SK-MEL-5 (cell line): ENCODE measurements at places on chromosomes 7 and 10. TPM values are rescaled to one million over a fixed set of nuclear protein-coding genes. Genes with fewer than 3 reads are reported as not detected.
A peak's percentile ranks its signal among the peaks of the same experiment; 100 is the strongest.

Gene MRPS16
- total RNA-seq = 87.7 and 96.3 TPM in 2 replicates

Gene CD36
- 35.2 and 45.5 TPM in 2 replicates for total RNA-seq

Gene LRRTM3
- not detected in 2 replicates for total RNA-seq

Gene HMX2
- not detected in 2 replicates for total RNA-seq

Gene HELLS
- total RNA-seq = 24.3 and 29.1 TPM in 2 replicates

Gene GPC2
- total RNA-seq = 3.2 and 4.7 TPM in 2 replicates

Gene TPK1
- total RNA-seq = 2.1 and 3.4 TPM in 2 replicates

Gene GRM3
- not detected in 2 replicates for total RNA-seq

Gene CHRM2
- total RNA-seq = 0.05 TPM in 1 of 2 replicates, not detected in the other

Gene FRMD4A
- total RNA-seq = 9.9 and 34.8 TPM in 2 replicates

Gene TNS3
- total RNA-seq = 61.7 and 63.4 TPM in 2 replicates

Gene CC2D2B
- not detected in 2 replicates for total RNA-seq

Gene TRPV5
- not detected in 2 replicates for total RNA-seq

Gene RAMP3
- total RNA-seq = not detected in 2 replicates

Gene CHAT
- total RNA-seq = not detected in 2 replicates

Gene ARHGEF35
- not detected in 2 replicates for total RNA-seq

Gene AGR2
- not detected in 2 replicates for total RNA-seq

Gene CTAGE8
- total RNA-seq = not detected in 2 replicates

Gene LIPM
- not detected in 2 replicates for total RNA-seq

DNA sequence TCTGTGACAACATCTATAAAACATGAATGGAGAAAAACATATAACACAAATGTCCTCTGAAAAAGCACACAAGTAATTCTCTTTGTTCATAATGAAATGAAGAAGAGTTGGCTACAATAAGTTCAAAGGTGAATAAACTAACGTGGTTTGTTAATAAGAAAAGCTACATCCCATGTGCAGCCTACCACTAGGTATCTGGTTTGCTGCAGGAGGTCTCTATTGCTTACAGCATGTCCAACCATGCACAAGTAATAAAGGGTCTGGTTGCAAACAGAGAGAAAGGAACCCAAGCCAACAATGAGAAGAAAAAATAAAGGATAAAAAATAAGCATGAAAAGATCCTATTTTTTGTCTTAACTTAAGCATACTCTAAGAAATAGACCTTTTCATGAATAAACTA lies 139.2 kb downstream of the CHCHD3 start:
- no peak for DNase-seq

- DNase-seq = no peak
These were observed 34.4 kb downstream of the UBTD1 start for GRCh38 chr10:97532935-97533671.

- DNase-seq = peak; percentile 94
These were observed 273.3 kb upstream of the LRGUK start for GRCh38 chr7:133853706-133854276.

- peak; percentile 84 for DNase-seq
These were observed 6.4 kb upstream of the GPR22 start for GRCh38 chr7:107463139-107464078.

DNA sequence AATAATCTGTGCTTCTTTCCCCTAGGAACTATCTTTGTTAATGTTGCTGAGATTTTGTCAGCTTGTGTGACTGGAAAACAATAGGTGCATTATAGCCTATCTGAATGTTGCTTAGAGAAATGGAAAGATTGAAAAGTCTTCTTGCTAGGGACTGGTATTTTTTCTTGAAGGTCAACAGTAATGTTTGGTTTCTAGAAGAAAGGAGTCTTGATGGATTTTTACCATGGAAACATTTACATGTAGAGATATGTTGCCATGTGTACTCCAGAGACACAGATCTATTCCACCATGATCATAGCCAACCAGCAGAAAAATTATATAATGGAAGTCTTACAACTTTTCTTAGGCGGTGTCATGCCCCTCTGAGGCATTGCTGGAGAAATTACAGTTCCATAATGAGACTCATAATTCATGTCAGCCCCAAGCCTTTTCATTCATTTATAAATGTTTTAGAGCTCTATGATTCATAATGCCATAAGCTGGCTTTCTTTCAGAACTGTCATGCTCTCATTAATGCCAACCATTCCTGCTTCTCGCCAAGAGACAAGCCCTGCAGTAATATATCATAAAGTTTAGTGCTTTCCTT lies 175.1 kb upstream of the PTPRZ1 start:
- peak; percentile 83 for DNase-seq

GRCh38 chr10:69872323-69872722 lies 70.6 kb downstream of the COL13A1 start:
- DNase-seq = no peak

DNA sequence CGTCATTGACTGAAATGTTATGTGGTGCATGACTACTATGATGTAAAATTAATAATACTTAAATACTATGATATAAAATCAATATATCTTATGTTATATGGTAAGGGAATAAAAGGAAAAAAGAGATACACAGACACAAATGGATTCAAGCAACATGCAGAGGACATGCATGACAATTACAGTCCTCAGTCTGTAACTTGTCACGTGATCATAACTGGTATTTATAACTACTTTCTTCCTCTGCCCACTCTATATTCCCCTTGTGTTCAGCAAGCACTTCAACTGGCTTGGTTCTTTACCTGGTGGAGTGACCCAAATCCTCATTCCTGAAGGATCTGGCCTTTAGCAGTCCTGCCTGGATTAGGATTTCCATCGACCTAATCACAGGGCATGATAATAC lies 104.4 kb upstream of the FAM180A start:
- no peak for DNase-seq

- no peak for DNase-seq
These were observed 296.3 kb upstream of the ZMIZ1 start for GRCh38 chr10:78772486-78772885.

- no peak for DNase-seq
These were observed 59.9 kb downstream of the ALOX5 start for GRCh38 chr10:45433716-45434469.

DNA sequence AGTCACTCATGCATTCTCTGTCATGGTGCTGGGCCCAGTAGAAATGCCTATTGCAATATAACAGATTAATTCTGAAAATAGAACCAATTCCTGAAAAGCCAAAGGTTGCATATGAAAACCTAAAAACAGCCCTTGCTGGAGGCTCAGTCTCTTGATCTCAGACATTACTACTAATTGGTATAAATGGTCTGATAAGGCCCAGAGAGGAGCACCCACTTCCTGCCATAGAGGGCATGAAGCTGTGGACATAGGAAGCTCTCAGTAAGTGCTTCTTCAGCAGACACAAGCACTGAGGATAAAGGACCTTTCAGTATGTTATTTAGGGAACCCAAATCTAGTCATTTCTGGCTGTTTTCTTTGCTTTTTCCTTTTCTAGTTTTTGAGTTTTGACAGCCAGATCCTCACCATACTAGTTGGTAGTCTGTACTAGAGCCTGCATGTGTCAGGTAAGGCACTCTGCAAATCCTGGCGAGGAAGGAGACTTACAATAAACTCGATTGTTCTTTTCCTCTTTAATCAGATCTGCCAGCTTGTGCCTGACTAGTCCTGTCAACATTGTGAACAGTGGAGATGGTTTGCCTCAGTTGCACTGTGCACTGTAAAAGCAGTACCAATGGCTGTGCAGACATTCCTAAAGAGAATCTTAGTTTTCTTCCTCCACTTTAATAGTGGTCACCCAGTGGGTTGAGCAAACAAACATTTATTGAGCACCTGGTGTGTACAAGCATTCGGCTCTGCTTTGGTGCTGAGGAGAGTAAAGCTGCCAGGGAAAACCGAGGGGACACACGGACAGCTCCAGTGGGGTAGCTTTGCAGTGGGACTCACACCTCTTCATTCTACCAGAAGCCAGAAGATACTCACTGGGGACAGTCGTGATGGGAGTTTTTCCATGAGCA lies 140.9 kb downstream of the CHN2 start:
- peak; percentile 19 for DNase-seq

DNA sequence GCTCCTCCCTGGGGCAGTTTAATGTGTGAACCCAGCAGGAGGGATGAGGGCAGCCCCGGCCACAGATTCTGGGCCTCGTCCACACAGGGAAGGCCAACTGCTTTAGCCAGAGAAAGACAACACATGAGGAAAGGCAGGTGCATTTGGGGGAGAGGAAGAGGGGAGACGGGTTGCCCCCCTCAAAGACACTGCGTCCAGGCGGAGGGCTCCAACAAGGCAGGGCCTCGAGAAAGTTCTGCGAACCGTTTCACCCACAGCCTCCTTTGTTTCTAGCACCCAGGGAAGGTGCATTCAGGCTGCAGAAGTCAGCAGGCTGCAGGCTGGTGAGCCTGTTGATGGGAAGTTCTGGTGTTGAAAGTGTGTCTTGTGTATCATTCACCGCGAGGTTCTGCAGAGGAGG lies 10.1 kb downstream of the FOXL3 start:
- no peak for DNase-seq

- no peak for DNase-seq
These were observed 441.8 kb downstream of the INHBA start for GRCh38 chr7:41261080-41261479.

- no peak for DNase-seq
These were observed 17.4 kb upstream of the IGF2BP3 start for GRCh38 chr7:23487670-23488069.

- DNase-seq = no peak
These were observed 12.0 kb upstream of the LARP4B start for GRCh38 chr10:943334-944033.

DNA sequence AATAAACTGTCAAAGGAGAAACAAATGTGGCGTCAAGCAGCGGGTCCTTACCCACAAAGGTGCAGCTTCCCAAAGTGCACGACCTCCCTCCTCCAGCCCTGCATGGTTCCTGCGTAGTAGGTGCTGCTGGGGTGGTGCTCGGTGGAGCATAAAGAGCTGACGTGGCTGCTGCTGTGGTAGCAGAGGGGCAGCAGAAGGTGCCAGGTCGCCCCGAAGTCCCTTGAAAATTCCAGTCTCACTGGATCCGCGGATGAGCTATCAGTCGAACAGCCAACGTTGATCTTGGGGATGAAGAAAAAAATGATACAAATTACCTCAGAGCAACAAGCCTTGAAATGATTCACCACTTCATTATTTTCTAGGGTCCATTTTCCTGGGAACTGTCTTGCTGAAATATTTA lies 105.0 kb upstream of the SLC26A5 start:
- no peak for DNase-seq

DNA sequence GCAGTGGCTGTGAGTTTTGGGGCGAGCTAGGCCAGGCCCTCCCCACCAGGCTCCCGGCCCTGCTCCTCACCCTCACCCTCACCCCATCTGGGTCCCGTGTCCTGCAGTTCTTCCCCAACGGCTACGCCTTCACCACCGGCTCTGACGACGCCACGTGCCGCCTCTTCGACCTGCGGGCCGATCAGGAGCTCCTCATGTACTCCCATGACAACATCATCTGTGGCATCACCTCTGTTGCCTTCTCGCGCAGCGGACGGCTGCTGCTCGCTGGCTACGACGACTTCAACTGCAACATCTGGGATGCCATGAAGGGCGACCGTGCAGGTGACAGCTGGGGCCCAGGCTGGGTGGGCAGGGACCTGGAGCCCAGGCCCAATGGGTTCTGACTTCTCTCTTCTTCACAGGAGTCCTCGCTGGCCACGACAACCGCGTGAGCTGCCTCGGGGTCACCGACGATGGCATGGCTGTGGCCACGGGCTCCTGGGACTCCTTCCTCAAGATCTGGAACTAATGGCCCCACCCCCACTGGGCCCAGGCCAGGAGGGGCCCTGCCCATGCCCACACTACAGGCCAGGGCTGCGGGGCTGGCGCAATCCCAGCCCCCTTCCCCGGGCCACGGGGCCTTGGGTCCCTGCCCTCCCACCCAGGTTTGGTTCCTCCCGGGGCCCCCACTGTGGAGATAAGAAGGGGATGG lies 4.9 kb downstream of the GNB2 start:
- no peak for DNase-seq

- DNase-seq = no peak
These were observed 141.3 kb upstream of the VKORC1L1 start for GRCh38 chr7:65731562-65732035.

- DNase-seq = no peak
These were observed 120.5 kb downstream of the UBE2H start for GRCh38 chr7:129832282-129832681.

DNA sequence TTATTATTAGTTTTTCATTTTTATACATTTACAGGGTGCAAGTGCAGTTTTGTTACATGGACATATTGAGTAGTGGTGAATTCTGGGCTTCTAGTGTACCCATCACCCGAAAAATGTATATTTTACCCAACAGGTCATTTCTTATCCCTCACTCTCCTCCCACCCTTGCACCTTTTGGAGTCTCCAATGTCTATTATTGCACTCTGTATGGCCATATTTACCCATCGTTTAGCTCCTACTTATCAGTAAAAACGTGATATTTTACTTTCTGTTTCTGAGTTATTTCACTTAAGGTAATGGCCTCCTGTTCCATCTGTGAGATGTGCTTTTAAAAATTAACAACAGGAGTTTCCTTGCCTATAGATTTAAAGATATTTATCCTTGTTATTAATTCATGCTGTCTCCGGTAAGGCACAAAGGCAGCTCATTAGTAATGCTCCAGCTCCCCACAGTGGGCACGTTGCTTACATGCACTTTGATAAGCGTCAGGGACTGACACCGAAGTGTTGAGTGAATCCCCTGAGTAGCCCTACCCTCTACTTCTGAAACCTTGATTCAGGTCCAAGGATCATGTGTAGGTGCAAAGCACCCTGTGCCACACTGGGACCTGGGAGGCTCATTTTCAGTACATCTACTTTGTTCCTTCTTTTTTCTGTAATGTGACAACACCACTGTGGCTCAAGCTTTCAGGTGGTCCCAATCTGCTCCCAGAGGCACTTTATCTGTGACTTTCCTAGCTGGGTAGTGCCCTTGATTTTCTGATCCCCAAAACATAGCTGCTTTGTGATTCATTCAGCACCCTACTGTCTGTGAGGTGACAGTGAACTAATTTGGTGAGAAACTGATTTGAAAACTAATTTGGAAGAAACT lies 27.3 kb downstream of the HYAL4 start:
- DNase-seq = peak; percentile 81

GRCh38 chr10:93219347-93219746 lies 145.7 kb downstream of the CYP26A1 start:
- no peak for DNase-seq

DNA sequence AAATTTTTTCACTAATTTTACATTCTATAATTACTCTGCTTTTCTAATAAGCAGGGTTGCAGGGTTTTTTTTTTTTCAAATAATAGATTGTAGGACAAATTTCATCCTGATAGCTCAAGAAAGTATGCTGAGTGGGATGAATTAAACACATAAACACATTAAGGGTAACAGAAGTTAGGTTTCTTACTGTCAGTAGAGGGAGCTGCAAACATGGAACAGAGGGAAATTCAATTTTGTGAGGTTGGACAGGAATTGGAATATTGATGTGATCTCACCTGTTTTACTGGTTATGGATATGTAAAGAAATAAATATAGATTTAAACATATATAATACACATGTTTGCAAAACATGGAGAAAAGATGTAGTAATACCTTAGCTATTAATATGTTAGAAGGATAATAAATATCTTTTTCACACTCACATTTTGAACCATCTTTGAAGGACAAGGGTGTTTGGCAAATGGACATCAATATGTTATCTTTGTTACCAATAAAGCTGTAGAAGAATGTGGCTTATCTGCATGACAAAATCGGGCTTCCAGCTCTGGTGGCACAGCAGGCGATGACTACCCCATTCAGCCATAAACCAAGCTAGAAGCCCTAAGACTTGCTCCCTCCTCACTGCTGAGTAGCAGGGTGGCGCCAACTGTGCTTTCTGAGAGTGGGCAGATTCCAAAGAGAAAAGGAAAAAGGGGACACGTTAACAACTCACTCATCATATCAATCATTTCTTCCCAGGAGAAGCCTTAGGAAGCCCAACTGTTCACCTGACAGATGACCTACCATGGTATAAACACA lies 1257.4 kb downstream of the GATA3 start:
- DNase-seq = peak; percentile 11
